ENCODE measurements at places on chromosomes 3 and 15. TPM values are rescaled to one million over a fixed set of nuclear protein-coding genes. Genes with fewer than 3 reads are reported as not detected.

GRCh38 chr3:69972672-69973071 is 26.9 kb upstream of the SAMMSON start:
- DNase-seq, result no peak

IQSEC1 gene
- total RNA-seq, result 3.0 TPM

DNA sequence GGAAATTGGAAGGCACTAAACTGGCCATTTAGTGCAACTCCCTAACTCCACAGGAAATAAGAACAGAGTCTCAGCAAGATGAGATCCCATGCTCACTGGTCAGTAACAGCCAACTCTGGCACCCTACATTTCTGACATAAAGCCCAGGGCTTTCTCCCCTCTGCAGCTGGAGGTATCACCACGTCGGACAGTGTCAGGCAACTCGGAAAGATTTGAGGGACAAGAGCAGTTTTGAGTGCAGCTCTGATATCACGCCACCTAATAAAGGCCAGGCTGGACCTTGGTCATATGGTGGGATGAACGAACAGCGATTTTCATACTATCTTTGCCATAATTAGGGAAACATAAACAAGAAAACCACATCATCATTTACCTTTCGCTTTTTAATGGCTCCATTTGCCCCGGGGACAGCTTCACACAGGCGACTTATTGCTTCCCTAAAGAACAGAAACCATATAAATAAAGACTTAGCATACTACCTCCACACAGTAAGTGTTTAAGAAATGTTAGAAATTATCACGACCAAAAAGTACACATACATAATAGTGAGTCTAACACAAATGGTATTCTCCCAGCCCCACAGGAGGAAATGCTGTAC is 12.5 kb downstream of the EID1 start:
- DNase-seq, result no peak

GRCh38 chr3:8555113-8555661 is 53.6 kb downstream of the LMCD1 start:
- DNase-seq, result peak; percentile 44

GHSR gene
- not detected for total RNA-seq

CYP1A1 gene
- 2.5 TPM for total RNA-seq

Measured in HT1080 (cell line).